Adrenal gland (tissue), 19 donors: ENCODE measurements at places on chromosomes 7 and 10. TPM values are rescaled to one million over a fixed set of nuclear protein-coding genes. Genes with fewer than 3 reads are reported as not detected.

DNA sequence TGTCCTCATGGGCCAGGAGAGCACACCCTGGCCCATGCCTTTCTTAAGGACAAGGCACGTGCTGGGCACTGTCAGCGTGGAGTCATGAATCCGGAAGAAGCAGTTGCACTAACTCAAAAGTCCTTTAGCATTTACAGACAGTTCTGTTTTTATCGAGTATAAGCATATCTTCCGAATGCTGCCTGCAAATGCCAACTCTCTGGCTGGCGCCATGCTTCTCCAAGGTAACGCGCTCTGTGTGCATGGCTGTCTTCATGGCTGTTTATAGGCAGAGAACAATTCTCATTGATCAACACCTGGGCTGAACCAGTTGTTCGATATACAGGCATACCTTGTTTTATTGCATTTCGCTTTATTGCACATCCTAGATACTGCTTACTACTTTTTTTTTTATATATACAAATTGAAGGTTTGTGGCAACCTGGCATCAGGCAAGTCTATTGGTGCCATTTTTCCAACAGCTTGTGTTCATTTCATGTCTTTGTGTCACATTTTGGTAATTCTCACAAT lies 28.0 kb upstream of the ZNRF2 start:
- H3K4me3 ChIP-seq = no peak overlapping the region
- no peaks in the 10 kb centered on the region for H3K36me3 ChIP-seq
- no peak overlapping the region for H3K27ac ChIP-seq

DNA sequence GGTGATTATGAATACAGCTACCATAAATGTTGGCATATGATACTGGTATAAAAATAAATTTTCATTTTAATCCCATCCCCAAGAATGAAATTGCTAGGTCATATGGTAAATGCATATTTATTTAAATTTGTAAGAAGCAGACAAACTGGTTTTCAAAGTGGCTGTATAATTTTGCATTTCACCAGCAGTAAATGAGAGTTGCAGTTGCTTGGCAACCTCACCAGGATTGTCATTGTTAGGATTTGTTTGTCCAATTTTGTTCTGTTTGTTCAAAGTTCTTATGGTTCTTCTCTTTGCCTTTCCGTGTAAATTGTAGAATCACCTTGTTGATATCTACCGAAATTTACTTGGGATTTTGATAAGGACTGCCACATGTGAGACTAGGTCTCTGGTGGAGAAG lies 237.4 kb downstream of the OTUD1 start:
- no peaks in the 10 kb centered on the region for H3K36me3 ChIP-seq
- no peak overlapping the region for H3K27ac ChIP-seq
- H3K4me1 ChIP-seq = no peaks in the 10 kb centered on the region
- H3K27me3 ChIP-seq = no peaks in the 10 kb centered on the region
- no peak overlapping the region for H3K4me3 ChIP-seq

GRCh38 chr10:118537623-118538022 lies 57.8 kb downstream of the PRLHR start:
- no peaks in the 10 kb centered on the region for H3K36me3 ChIP-seq
- no peak overlapping the region for H3K27ac ChIP-seq
- H3K4me3 ChIP-seq = no peak overlapping the region
- DNase-seq = no peak

GRCh38 chr7:105905910-105906568 lies 29.6 kb upstream of the ATXN7L1 start:
- no peak overlapping the region for H3K27ac ChIP-seq
- no peaks in the 10 kb centered on the region for H3K27me3 ChIP-seq
- no peaks in the 10 kb centered on the region for H3K36me3 ChIP-seq
- no peak for DNase-seq
- H3K4me1 ChIP-seq = no peaks in the 10 kb centered on the region

DNA sequence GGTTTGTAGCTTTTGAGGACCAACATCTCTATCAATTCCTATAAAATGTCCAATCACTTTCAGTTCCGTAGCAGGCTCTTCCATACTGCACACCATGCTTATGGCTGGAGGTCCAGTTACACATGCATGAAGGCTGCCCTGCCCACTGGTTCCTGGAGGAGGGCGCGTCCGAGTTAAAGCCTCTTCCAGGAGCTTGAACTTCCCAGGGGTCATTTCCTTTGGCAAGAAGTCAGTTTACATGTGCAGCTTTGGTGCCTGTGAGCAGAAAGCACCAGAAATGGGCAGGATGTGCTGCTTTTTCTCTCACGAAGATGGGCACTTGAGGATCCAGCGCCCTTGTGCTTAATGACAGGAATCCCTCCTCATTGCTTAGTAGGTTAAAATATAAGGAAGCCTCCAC lies 17.6 kb upstream of the PHYH start:
- H3K27me3 ChIP-seq = no peaks in the 10 kb centered on the region
- no peak overlapping the region for H3K27ac ChIP-seq
- peaks cover 36% of the 10 kb centered on the region for H3K36me3 ChIP-seq
- H3K4me3 ChIP-seq = no peak overlapping the region
- no peak for DNase-seq

DNA sequence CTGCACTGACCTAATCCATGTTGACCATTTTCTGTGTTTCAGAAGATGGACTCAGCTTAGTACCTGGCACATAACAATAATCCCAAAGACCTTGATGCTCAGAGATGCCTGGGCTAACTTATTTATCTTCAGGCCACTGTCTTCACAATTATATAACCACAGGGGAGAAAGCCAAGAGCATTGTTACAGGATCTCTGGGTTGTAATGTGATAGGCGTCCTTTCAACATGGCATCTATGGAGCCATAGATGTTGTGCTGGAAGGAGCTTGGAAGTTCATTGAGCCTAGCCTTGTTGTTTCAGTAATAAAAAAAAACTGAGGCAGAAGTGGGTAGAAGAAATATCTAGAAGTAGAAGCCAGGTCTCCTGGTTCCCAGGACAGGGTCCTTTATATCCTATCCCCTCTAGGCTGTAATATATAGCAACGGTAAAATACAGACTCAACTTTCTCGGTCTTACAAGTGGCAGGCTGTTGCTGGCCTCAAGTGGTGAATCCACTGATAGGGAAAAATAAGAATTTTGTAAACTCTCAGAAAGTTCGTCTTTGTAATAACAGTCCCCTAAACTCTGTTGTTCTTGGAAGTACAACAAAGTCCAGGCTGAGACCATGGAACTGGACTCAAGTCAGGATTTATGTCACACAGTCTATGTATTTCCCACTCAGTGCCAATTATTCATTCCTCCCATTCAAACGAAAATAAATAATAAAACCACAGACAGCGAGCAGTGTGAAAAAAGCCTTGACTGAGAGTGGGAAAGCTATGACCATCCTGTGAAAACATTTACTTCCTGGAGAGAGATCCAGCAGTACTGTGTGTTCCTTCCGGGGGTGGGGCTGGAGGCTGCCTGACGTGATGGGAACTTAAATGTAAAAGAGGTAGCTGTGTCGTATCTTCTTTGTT lies 277.6 kb downstream of the REEP3 start:
- no peaks in the 10 kb centered on the region for H3K36me3 ChIP-seq
- H3K4me1 ChIP-seq = no peaks in the 10 kb centered on the region
- H3K27me3 ChIP-seq = no peaks in the 10 kb centered on the region

DNA sequence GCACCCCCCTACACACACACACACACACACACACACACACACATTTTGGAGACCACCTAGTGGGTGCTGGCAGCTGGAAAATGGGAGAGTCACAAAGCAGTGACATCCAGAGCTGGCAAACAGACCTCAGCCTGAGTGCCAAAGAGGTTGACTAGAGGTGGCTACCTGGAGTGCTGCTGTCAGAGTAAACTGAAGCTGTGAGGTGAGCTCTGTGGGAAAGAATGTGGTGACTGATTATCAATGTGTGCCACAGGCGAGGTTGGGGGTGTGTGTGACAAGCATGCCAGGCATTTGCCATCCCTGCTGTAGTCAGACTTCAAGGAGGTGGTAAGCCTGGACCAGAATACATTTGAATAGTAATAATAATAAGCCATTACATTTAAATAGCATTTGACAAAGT lies 120.6 kb downstream of the SLIT1 start:
- no peaks in the 10 kb centered on the region for H3K4me1 ChIP-seq
- H3K4me3 ChIP-seq = no peak overlapping the region
- H3K36me3 ChIP-seq = no peaks in the 10 kb centered on the region
- no peak for DNase-seq
- H3K27me3 ChIP-seq = no peaks in the 10 kb centered on the region

GRCh38 chr10:128709686-128710085 lies 583.5 kb upstream of the MKI67 start:
- H3K4me1 ChIP-seq = no peaks in the 10 kb centered on the region
- peaks cover 6% of the 10 kb centered on the region for H3K27me3 ChIP-seq
- no peak for DNase-seq
- no peak overlapping the region for H3K27ac ChIP-seq

- no peaks in the 10 kb centered on the region for H3K36me3 ChIP-seq
- peak overlapping the region; percentile 57 for H3K27ac ChIP-seq
- H3K27me3 ChIP-seq = no peaks in the 10 kb centered on the region
These were observed 128.9 kb downstream of the PLXDC2 start for GRCh38 chr10:19944911-19945663.

DNA sequence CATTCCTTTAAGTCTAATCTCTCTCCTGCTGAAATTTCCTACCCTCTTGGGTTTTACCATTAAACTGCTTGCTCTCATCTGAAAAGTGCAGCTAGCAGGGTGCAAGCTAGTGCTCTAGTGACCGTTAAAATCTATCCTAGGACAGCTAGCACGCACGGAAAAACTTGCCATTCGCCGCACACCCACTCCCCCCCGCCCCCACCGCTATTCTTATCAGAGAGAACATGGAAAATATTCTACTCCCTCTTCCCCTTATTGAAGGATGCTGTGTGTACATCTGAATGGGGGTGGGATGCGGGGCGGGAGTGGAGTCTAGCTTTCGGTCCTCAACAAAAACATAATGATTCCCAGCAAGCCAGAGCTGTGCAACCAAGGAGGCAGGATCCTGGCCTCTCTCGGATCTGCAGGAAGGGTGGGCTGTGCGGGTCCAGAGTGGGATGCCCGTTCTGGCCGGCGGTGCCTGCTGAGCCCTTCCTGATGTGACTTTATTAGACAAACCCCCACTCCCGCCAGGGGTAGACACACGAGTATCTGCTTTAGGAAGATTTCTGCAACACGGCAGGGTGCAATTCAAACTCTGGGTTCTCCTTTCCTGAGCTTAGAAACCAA lies 1.1 kb upstream of the ADRA2A start:
- no peaks in the 10 kb centered on the region for H3K36me3 ChIP-seq
- H3K27me3 ChIP-seq = peaks cover 43% of the 10 kb centered on the region
- peaks cover 5% of the 10 kb centered on the region for H3K4me1 ChIP-seq
- H3K4me3 ChIP-seq = no peak overlapping the region

DNA sequence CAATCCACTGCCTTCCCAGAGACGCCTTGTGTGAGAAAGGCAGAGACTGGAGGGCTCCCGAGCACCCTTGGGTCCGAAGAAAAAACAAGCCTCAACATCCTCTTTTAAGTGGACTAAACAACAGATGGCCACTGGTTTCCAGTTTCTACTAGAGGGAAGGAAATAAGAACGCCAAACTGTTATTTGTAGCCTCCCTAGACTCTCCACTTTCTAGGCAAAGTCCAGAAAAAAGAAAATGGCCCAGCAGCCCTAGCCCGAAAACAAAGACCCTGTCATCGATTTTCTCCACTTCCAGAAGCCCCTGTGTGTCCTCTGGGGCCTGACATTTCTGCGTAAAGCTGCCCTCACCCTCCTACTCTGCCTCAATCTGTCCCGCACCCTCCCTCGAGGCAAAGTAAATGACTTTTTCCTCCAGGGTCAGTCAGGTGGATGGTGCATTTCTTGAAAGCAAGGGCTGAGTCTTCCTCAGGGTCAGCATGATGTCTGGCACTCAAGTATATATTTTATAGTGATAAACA lies 6.0 kb downstream of the RGS10 start:
- H3K4me3 ChIP-seq = no peak overlapping the region
- no peaks in the 10 kb centered on the region for H3K27me3 ChIP-seq
- no peaks in the 10 kb centered on the region for H3K4me1 ChIP-seq
- no peak for DNase-seq
- no peaks in the 10 kb centered on the region for H3K36me3 ChIP-seq
- no peak overlapping the region for H3K27ac ChIP-seq

- no peaks in the 10 kb centered on the region for H3K36me3 ChIP-seq
- DNase-seq = no peak
These were observed 71.1 kb downstream of the GBF1 start for GRCh38 chr10:102316421-102316820.

GRCh38 chr7:133470-133869 lies 58.9 kb upstream of the FAM20C start:
- no peaks in the 10 kb centered on the region for H3K27me3 ChIP-seq
- no peaks in the 10 kb centered on the region for H3K4me1 ChIP-seq
- no peaks in the 10 kb centered on the region for H3K36me3 ChIP-seq
- H3K4me3 ChIP-seq = no peak overlapping the region
- no peak for DNase-seq
- H3K27ac ChIP-seq = no peak overlapping the region

GRCh38 chr7:106010331-106010730 lies 47.3 kb downstream of the CDHR3 start:
- no peaks in the 10 kb centered on the region for H3K27me3 ChIP-seq
- H3K4me3 ChIP-seq = no peak overlapping the region
- H3K27ac ChIP-seq = peak overlapping the region; percentile 53
- no peak for DNase-seq

GRCh38 chr10:23535381-23535780 lies 96.5 kb downstream of the OTUD1 start:
- H3K4me1 ChIP-seq = no peaks in the 10 kb centered on the region
- H3K36me3 ChIP-seq = no peaks in the 10 kb centered on the region
- no peak overlapping the region for H3K4me3 ChIP-seq
- no peak overlapping the region for H3K27ac ChIP-seq

- H3K36me3 ChIP-seq = no peaks in the 10 kb centered on the region
- no peaks in the 10 kb centered on the region for H3K27me3 ChIP-seq
- no peak overlapping the region for H3K27ac ChIP-seq
- no peaks in the 10 kb centered on the region for H3K4me1 ChIP-seq
- no peak overlapping the region for H3K4me3 ChIP-seq
- no peak for DNase-seq
These were observed 33.2 kb downstream of the TBATA start for GRCh38 chr10:70751991-70752390.

The SEMA3E gene
- 0.58 TPM for total RNA-seq

The SLC26A3 gene
- total RNA-seq = not detected

The TAS2R3 gene
- not detected for total RNA-seq

The LRRTM3 gene
- not detected for total RNA-seq

The LRRD1 gene
- total RNA-seq = not detected

The ELOVL3 gene
- total RNA-seq = not detected

The SYT15B gene
- total RNA-seq = 3.0 TPM
